ENCODE measurements at places on chromosomes 6 and 20.

- no peak for DNase-seq
Measured at GRCh38 chr6:2192976-2193375, 52.4 kb downstream of the GMDS start.

- DNase-seq = no peak
Measured at GRCh38 chr6:8557014-8557748, 121.8 kb upstream of the SLC35B3 start.

- no peak for DNase-seq
Measured at GRCh38 chr20:62688855-62689460, 19.7 kb upstream of the NTSR1 start.

GRCh38 chr6:111757342-111757741, 115.9 kb downstream of the FYN start:
- DNase-seq = no peak

DNA sequence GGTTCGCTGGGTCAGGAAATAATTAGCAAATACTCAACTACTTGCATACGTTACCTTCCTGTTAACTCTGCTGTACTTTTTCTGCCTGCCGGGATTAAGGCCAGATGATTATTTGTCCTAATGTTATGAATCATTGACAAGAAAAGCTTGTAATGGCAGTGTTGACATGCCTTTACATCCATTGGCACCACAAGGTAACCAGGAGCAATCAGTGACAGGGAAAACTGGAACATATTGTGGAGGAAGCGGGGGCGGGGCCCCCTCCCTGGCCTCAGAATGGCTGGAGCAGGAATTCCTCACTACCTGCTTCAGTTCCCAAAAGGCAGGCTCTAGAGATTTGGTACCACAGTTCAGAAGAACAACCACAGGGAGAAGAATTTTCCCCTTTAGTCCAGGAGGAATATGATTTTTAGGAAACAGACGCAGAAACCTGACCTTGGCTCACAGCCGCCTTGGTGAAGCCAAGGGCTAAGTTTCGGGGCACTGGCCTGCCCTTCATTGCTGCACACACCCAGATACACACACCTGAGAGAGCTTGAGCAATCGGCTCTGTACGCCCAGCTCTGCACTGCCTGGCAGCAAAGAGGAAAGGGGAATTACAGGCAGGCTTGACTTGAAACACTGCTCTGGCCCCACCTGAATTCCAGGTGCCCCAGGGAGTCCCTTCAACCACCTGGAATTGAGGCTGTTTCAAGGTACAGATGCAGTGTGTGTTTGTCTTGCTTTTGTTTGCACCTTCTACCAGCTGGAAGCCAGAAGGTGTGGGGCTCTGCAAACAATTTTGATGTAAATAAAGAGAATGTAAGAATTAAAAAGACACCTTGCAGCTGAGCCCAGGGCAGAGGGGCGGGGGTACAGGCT, 89.8 kb downstream of the MYB start:
- DNase-seq = no peak

GRCh38 chr6:155200012-155200411, 63.8 kb upstream of the CLDN20 start:
- no peak for DNase-seq

GRCh38 chr6:7546020-7546369, 4.5 kb downstream of the DSP start:
- no peak for DNase-seq

DNA sequence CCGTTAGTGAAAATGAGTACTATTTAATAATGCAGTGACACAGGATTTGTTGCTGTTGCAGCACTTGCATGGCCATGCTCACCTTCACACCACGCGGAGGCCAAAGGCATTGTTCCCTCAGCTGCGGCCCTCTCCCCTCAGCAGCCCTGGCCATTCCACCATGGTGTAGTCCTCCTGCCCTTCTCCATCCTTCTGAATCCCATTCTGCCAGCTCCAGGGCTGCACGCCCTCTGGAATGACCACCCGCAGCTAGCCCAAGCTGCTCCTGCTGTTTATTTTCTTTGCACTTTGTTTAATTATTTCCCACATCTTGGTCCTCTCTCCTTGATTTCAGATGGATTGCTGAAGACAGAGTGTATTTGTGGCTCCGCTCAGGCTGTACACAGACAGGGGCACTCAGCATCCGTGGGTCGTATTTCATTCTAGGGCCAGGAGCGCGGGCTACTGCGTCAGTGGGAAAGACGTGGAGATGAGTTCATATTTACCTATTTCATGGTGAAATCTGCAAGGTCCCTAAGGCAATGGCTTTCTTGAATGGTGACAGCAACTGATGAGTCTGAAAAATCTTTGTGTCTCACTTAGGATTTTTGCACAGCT, 81.4 kb upstream of the DUSP22 start:
- DNase-seq = no peak

GRCh38 chr20:46209930-46210671, 92.0 kb downstream of the CD40 start:
- DNase-seq = no peak

DNA sequence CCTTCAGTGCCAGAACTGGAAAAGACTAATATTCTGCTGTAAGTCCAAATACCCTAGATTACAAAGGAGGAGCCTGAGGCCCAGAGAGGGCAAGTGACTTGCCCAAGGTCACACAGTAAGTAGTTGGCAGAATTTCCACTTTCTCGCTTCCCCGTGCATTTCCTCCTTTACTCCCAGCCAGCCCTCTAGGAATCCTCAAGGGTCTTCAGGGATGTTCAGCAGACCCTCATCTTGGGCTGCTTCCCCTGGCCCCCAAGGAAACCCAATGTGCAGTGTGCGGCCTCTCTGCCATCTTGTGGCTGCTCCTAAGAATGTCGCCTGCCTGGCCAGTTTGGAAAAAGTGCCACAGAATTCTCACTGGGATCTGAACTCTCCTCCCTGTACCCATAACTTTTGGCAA, 217.7 kb upstream of the LRFN2 start:
- no peak for DNase-seq

DNA sequence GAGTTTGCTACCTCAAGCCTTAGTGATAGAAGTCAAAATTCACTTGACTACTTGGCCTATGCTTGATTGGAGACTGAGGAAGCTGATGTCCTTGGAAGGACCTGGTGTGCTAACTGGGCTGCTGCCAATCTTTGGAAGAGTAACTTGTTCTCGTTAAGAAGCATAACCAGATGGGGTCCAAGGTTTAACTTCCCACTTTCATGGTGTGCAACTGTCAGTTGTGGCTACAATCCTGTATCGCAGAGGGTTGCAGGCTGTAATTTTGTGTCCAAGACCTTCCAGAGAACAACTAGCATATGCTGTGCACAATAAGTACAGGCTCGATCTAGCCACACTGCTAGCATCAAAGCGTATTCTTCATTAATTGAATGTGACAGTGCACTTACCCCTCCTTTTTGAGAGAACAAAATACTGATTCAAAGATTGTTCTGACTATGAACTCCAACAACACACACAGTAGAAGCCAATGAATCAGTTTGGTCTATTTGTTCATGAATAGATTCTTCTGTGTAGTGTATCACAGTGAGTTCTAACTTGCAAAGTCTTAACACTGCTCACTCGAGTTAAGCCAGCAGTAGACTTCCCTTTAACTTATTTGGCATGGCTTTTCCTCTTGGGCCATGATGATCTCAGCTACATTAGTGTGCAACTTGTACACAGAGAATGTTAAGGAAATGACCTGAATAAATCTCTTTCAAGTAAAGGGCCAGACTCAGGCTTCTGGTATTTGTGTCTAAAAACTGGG, 15.8 kb upstream of the PLCB1 start:
- no peak for DNase-seq

GRCh38 chr6:18997375-18997826, 610.3 kb downstream of the RNF144B start:
- DNase-seq = no peak

GRCh38 chr6:23910420-23910819, 215.6 kb upstream of the NRSN1 start:
- DNase-seq = no peak

DNA sequence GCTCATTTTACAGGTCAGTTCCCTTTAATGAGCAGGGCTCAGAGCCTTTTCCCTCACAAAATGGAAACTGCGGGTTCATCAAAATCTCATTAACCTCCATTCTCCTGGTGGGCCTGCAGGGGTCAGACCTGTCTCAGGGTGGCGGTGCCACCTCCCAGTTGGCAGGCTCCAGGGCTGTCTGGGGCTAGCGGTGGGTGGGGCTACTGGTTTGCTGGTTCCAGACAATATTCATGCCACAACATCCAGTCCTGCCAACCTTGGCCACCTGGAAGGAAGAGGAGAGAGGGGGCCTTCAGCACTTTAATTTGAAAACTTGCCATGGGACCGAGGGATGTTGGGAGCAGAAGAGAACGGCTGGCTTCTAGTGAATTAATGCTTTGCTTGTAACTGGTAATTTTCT, 41.9 kb upstream of the CTNNBL1 start:
- DNase-seq = no peak

DNA sequence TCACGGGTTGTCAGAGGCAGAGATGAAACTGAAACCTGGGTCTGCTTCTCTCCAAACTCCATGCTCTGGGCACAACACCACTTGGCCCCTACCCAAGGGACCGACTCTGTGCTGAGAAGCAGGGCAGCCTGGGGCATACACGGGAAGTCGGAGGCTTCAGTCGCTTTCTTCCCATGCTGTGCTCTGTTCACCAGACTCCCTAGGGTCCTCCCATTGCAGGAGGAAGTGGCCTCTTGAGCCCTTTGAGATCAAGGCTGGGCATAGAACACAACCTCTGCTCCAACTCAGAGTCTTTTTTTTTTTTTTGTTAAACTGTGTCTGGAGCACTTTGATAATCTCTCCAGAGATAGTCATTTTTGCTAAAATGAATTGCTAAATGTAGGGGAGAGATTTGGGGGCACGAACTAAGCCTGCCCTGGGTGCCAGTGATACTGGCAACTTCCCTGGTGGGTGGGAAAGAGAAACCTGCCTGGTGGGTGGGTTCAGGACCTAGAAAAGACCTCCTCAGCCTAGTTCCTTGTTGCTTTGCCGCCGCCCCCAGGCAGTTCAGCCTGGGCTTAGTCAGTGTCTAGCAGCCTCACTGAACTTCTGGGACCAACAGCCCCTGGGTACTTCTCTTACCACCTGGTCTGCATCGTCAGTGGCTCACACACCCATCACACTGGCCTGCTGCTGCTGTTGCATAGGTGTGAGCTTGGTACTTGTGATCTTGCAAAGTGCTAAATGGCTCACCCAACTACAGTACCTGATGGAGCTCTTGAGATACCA, 62.0 kb downstream of the PPP1R14C start:
- no peak for DNase-seq

GRCh38 chr6:44676246-44676790, 288.8 kb downstream of the CDC5L start:
- no peak for DNase-seq
